ENCODE measurements at places on chromosomes 12 and 14.

GRCh38 chr14:70108419-70108818 is 80.3 kb downstream of the SLC8A3 start:
- no peak for DNase-seq

DNA sequence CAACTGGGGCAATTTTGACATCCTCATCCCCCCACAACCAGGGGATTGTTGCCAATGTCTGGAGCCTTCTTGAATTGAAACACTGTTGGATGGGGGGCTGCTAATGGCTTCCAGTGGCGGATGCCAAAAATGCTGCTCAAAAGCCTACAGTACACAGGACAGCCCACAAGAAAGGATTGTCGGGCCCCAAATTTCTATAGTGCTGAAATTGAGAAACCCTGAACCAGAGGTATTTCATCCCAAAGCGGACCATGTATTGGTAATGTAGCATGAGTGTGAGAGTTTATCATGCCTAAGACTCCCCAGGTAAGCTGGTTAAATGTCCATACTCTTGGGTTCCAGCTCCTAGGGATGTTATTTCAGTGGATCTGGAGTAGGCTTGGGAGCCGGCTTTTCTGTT is 544.0 kb downstream of the BCL11B start:
- no peak for DNase-seq

GRCh38 chr14:89912667-89913211 is 41.8 kb downstream of the EFCAB11 start:
- DNase-seq, result peak; percentile 64

GRCh38 chr12:65881965-65882413 is 57.7 kb downstream of the HMGA2 start:
- DNase-seq, result no peak

DNA sequence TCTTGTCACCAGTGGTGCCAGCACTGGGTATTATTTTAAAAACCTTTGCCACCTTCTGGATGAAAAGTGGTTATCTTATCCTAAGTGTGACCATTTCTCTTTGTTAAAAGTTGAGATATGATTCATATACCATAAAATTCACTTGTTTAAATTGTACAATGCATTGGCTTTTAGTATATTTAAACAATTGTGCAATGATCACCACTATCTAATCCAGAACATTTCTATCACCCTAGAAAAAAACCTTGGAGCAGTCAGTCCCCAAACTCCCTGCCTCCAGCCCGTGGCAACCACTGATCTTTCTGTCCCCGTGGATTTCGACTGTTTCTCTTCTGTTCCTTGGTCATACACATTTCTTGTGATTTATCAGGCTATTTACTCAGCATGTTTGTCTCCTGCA is 28.3 kb downstream of the SH2B3 start:
- DNase-seq, result no peak

DNA sequence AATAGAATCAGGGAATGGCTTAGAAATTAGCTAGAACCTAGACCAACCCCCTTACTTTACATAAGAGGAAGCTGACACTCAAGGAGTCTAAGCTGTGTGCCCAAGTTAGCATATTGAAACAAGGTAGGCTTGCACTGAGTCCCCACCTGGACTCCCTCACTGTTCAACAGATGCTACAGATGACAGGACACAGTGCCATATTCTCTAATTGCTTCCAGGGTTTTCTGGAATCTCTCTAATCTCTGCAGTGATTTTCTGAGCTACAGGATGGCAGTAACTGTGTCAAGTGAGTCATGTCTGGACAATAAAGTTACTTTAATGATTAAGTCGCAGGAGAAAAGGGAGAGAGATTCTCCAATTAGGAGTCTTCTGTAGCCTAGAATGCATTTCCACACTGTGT is 35.8 kb downstream of the AKAP6 start:
- DNase-seq, result no peak

DNA sequence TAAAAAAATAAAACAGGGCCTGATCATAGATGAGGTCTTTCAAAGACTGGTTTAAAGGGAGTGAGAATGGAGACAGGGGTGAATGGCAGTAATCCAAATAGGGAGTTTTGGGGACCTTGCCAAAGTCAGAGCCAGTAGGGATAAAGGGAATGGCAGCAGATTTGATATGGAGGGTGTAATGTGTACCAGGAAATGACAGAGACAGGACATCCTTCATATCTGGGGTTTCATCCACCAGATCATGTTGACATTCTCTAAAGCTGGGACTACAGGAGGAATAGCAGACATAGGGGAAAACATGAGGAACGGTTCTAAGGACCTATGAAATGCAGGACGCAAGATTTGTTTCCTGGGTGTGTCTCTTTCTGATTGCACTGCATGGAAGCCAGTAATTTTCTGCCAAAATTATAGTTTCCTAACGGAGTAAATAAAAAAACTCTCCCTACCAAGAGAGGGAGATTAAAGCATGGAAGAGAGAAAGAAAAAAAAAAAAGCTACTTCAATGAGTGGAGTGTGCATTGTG is 169.9 kb downstream of the PRKD1 start:
- DNase-seq, result no peak

DNA sequence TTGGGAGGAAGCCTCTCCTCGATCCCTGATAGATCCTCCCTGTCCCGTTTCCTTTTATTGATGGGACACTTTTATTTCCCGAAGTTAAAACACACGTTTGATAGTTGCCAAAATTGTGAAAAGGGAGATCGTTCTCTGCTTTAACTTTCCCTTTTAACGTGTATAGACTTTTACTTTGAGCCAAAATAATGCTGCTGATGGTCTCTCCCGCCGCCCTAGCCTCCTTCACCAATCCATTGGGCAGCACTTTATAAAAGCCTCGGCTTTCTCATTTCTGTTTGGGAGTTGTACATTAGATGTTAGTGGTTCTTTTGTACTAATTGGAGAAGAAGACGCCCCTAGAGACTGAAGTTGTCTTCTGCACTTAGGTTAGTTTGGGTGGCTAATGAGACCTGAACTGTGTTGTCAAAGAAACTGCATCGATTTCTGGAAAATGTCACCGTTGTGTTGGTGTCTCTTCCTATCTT is 1.4 kb downstream of the TMTC2 start:
- no peak for DNase-seq

- peak; percentile 54 for DNase-seq
These were observed 123.1 kb downstream of the GALC start for GRCh38 chr14:87869619-87870583.

DNA sequence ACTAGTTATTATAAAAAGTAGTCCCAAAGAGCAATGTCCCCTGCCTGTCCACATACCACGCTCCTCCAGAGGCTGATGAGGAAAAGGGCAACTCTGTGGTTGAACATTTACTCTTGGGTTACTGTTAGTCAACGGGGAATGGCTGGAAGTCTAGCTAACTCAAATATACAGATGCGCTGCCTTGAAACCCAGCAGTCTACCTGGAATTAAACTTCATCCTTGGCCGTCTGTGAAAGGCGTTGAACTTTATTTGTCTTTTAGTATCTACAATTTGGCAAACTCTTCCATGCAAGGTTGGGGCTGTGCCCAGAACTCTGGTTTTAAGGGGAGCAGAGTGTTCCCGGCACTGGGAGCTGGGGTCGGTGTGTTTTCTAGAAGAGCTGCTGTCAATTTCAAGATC is 3.9 kb upstream of the MEG3 start:
- no peak for DNase-seq

GRCh38 chr12:62210422-62210821 is 49.8 kb upstream of the USP15 start:
- peak; percentile 44 for DNase-seq

DNA sequence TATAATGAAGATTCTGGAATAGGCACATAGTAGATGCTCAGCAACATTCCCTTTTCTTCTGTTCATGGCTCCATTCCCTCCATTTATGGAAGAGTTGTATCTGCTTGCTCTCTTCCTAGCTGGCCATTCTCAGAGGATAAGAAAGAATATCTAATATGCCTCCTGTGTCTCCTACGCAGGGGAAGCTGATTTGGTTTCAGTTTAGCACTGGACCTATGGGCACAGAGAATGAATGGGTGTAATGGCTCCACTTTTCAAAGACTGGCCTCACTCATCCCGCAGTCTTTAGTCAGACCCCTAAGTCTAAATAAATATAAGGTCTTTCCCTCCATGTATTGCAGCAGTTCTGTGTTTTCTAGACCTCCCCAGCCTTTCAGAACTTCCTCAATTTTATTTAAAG is 2.0 kb downstream of the PKP2 start:
- DNase-seq, result no peak

GRCh38 chr14:104927432-104927816 is 2.7 kb downstream of the PLD4 start:
- DNase-seq, result no peak

GRCh38 chr14:65213316-65213715 is 111.0 kb upstream of the MAX start:
- DNase-seq, result no peak

GRCh38 chr12:116217045-116217735 is 60.3 kb downstream of the MED13L start:
- no peak for DNase-seq

GRCh38 chr12:79763766-79764452 is 73.1 kb upstream of the PAWR start:
- no peak for DNase-seq

GRCh38 chr12:62716866-62717525 is 218.0 kb downstream of the PPM1H start:
- DNase-seq, result no peak

DNA sequence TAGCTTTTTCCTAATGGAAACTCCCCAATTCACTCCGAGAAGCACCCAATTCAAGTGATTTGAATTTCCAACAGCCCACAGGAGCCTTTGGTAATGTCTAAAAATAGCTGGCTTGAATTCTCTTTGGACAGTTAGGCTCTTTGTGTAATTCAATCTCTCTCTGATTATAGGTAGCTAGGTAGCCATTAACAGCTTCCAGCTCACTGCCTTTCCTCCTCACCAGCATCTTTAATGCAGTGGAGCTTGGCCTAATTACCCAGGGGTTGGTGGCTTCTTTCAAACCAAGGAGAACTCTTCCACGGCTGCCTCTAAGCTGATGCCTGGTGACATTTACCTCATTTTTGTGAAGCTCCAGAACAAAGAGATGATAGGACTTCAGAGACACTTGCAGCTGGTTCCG is 86.4 kb downstream of the WSCD2 start:
- no peak for DNase-seq

GRCh38 chr14:86823581-86823980 is 1169.4 kb downstream of the GALC start:
- DNase-seq, result no peak

DNA sequence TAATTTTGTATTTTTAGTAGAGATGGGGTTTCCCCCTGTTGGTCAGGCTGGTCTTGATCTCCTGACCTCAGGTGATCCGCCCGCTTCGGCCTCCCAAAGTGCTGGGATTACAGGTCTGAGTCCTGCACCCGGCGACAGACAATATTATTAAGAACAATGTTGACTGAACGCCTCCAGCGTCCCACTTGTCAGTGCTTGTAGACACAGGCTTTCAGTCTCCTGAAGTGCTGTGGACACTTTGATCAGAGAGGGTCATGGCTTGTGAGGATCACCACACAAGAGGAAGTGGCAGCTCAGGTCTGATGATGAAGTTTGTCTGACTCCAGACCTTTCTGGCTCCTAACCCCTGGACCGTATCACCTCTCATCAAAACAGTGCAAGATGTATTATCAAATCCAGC is 114.6 kb downstream of the CHST11 start:
- DNase-seq, result no peak

- no peak for DNase-seq
These were observed 42.1 kb downstream of the CCDC91 start for GRCh38 chr12:28232211-28232928.

DNA sequence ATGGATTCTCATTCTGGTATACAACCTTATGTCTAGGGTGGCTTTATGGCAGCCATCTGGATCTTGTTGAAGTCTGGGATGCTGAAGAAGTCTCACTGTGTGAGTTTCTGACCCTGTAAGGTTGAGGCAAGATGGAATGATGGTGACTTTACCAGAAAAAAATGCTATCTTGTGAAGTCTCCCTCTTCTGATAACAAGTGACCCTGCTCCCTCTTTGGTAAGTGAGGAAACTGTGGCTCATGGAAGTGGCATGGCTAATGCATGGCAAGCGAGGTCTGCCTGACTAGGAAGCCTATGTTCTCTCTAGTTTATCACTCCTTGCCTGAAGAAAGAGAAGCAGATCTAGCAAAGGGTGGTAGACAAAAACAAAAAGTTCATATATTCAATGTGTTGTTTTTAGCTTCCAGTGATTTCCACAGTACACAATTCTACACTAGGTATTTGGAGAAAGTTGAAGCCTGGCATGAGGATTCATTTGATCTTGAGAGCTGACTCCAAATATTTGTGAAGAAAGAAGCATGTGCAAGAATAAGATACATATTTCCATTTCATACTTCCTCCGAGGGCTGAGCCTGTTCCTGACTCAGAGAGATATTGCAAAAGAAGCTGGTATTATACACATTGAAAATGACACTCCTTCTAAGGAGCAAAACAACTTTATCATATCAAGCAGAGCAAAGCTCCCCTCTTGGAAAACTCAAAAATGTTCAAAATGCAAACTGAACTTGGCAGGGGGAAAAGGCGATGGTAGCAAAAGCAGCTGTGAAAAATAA is 63.6 kb downstream of the HELB start:
- no peak for DNase-seq

- no peak for DNase-seq
These were observed 332.5 kb downstream of the CCER1 start for GRCh38 chr12:90622431-90622830.

DNA sequence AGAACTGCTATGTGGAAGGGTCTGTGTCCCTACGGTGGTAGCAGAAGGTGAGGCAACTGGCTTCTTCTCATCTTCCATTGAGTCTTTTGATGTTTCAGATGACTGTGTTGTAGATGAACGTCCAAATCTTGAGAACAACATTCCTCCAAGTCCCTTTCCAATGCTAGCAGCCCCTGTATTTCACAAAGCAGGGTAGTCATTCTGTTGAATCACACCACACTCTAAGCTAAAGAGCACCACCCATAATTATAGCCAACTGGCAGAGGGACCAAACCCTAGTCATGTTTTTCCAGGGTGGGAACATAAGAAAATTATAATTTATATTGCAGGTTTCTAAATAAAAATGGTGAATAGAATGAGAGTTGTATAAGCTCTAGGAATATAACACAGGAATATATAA is 98.7 kb downstream of the DDHD1 start:
- no peak for DNase-seq

- DNase-seq, result no peak
These were observed 27.8 kb upstream of the KCNA5 start for GRCh38 chr12:5015711-5016492.

GRCh38 chr14:64778104-64778754 is 74.0 kb downstream of the PLEKHG3 start:
- no peak for DNase-seq

GRCh38 chr12:49626836-49627235 is 3.5 kb downstream of the PRPF40B start:
- no peak for DNase-seq

GRCh38 chr12:120190386-120190785 is 4.1 kb downstream of the GCN1 start:
- no peak for DNase-seq

- DNase-seq, result peak; percentile 58
These were observed 412.3 kb downstream of the RPS29 start for GRCh38 chr14:49173765-49174373.

GRCh38 chr14:20489093-20489994 is 16.0 kb upstream of the RNASE10 start:
- DNase-seq, result peak; percentile 51
